Fibroblast of skin of scalp (primary cell): ENCODE measurements at places on chromosomes 6 and 20.
A peak's percentile ranks its signal among the peaks of the same experiment; 100 is the strongest.

GRCh38 chr6:161085246-161085645, 93.7 kb downstream of the MAP3K4 start:
- DNase-seq = no peak

GRCh38 chr20:50560867-50561266, 50.7 kb downstream of the PTPN1 start:
- DNase-seq = no peak

- DNase-seq = no peak
Observed at GRCh38 chr20:52789716-52790115, 182.4 kb upstream of the TSHZ2 start.

GRCh38 chr6:155439376-155439775, 16.3 kb downstream of the NOX3 start:
- no peak for DNase-seq

DNA sequence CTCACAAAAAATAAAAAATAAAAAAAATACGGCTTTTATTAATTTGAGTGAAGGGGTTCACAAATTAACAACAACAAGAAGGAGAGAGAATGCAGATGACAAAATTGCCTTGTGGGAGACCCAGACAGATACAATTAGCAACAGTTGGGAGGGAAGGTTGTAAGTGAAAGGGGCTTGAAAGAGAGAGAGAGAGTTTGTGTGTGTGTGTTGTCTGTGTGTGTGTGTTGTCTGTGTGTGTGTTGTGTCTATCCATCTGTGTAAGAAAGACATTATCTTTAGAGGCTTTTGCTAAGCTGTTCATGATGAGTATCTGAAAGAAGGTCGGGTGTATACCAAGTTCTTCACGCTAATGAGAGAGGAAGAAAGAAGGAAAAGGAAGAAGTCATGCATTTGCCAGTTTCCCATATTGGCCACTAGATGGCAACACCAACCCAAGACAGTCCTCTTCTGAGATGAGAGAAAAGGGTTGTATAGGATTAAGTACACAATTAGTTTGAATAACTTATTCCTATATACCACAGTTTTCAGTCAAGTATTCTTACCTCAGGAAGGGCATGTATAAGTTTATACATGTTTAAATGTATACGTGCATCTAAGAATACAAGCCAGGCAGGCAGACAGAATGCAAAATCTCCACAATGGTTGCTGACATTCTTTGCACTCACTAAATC, 63.7 kb upstream of the CD2AP start:
- DNase-seq = peak; percentile 71

DNA sequence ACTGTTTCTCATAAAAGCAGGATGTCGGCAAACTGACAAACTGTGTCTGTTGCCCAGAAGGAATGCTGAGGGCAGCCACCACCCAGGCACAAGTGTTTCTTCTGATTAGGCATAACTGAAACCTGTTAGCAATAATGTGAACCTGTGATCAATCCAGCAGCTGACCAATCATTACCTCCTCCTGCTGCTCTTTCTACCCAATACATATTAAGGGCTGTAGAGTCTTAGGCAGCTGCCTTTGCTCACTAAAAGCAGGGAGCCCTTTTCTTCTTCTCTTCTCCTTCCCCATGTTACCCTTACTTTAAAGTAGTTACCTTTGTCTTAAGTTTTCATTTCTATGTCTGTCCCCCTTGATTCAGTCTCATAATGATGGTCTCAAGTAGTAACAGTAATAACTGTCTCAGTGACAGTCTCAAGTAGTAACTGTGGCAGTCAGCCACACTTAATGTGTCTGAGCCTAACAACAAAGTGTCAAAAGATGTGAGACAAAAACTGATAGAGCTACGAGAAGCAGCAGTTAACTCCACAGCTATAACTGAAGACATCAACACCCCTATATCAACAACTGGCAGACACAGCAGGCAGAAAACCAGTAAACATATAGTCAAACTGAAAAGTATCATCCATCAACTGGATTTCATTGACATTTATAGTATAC, 37.0 kb downstream of the RANBP9 start:
- DNase-seq = no peak
